ENCODE measurements at places on chromosomes 5 and 9.

- no peak for DNase-seq
These were observed 19.4 kb upstream of the UNC5A start for GRCh38 chr5:176790941-176791340.

DNA sequence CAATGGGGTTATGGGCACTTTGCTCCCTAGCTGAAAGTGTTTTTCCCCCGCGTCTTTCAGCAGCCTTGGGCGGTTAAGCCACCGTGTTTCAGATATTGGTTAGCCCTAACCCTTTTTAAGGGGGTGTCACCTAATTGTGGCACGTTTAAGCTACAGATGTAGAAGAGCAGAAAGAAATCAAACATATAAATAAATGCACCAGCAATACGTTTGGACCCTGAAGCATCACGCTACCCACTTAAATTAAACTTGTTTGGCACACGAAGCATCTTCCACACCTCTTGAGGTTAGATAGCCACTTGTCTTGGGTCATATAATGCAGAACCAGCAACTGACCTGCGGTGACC is 768 bp downstream of the YTHDC2 start:
- DNase-seq, result no peak

GRCh38 chr9:27352457-27353165 is 55.7 kb upstream of the EQTN start:
- DNase-seq, result peak; percentile 70

DNA sequence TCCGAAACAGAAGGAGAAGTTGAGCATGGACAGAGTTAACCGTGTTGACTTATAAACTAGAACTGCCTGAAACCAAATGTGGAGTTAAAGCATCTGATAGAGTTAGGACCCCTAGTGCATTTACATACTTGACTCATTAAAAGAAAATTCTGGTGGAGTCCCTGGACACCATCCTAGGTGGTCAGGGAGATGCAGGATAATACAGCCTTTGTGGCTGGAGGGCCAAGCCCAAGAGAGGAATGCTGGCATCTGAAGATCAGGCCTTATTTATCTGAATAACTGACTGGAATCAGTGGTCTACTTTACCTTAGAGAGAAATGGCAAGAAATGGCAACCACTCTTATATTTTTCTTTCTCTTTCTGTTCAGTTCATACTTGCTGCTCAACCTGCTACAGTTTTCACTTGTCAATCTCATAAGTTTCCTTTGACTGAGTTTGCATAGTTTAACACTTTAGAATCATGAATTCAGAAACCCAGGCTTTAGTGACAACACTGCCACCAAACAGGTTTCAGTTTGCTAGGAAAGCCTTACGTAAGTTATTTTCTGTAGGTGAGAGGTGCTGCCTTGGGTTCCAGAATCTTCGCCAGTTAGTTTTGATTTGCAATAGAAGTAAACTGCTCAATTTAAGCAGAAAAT is 10.2 kb downstream of the CMYA5 start:
- DNase-seq, result peak; percentile 58

DNA sequence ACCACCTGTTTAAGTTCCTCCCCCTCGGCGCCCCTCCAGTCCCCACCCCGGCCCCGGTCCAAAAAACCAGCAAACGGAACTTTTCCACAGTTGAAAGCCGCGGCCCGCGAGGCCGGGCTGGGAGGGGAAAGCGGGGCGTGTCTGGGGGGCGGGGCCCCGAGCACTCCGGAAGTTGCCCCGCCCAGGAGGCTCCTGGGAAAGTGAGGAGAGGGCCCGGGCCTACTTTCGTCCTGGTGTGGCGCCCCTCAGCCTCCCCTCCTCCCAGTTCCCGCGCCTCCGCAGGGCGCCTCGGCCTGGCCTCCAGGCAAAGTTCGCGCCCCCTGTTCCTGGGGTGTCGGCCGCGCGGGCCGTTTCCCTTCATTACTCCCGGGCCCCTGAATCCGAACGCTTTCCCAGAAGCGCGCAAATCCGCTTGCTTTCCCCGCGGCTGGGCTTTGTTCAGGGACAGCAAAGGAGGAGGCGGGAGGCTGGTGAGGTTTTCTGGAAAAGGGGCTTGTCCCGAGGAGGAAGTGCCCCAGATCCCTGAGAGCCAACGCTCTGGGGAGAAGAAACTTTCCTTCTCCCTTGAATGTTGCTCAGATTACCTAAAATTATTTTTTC is 4.5 kb upstream of the DMRT3 start:
- peak; percentile 61 for DNase-seq

GRCh38 chr9:113588242-113588810 is 124.8 kb downstream of the RGS3 start:
- DNase-seq, result no peak

Measured in activated CD4-positive, alpha-beta T cell treated with anti-CD3 and anti-CD28 coated beads, Interleukin-2, amount 10 ng/mL, durations not matched to agents 24 days and 14 days (primary cell).